CD4-positive, alpha-beta T cell treated with Interleukin-2 at 100 ng/mL for 4 hours (primary cell): ENCODE measurements at places on chromosomes 6 and 20.

DNA sequence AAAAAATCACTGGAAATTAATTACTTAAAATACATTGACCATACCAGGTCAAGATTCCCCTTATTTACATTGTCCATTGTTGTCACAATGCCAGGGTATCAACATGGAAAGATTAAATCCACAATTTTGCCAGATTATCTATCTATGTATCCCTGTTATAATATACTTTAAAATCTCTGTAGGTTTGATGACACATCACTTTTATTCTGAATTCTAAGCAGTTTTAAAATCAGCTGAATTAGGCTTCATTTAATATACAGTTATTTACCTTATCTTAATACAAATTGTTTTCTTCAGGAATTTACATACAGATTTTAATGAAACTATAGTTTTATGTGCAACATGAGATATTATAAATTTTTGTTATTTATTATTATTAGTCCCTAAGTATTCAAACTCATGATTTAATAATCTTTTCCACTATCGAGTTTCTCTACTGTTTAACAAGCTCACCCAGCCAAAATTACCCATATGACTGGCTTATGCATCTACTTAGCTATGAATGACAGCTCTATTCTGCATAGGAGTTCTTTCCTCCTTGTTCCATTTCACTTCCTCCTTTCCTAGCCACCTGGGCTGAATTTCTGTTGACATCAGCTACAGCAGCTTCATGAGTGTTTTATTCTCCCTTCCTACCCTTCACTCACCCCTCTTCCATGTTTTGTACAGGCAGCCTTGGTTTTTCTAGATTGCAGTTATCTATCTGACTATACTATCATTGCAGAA is 654.2 kb upstream of the MAP3K7 start:
- DNase-seq, result no peak

DNA sequence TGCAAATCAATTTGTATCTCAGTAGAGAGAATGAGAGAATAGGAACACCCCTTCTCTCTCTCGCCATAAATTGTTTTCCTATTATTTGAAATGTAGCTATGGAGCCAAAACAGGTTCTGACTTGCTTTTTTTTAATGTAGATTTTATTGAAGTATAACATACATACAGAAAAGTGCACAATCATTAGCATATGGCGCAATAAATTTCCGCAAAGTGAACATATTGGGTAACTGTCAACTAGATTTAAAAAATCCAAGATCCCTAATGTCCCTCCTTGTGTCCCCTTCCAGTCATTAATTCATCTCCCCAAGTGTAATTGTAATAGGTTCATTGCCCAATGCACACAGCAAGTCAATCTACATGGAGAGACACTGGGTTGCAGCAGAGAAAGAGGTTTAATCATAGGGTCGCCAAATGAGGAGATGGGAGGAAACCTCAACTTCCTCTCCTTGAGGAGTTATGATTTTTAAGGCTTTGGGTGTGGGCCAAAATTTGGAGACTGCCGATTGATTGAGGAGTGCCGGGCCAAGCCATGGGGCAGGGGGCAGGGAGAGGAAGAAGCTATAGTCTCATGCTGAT is 43.3 kb upstream of the TGM3 start:
- DNase-seq, result no peak

GRCh38 chr6:1764397-1764987 is 154.8 kb downstream of the FOXC1 start:
- DNase-seq, result no peak

DNA sequence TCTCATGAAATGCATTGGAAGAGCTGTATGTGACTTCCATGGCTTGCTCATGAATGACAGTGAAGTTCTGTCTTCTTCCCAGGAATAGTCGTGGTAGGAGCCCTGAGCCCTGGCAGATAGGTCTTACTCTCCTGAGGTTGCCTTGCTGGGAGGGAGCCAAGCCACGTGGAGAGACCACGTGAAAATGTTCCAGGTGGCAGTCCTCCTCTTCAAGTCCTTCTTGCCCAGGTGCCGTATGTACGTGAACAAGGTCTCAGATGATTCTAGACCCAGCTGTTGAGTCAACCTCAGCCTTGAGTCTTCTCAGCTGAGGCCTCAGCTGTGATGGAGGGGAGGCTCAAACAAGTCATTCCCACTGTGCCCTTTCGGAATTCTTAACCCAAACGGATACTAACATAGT is 192.4 kb upstream of the PRDM1 start:
- DNase-seq, result no peak

DNA sequence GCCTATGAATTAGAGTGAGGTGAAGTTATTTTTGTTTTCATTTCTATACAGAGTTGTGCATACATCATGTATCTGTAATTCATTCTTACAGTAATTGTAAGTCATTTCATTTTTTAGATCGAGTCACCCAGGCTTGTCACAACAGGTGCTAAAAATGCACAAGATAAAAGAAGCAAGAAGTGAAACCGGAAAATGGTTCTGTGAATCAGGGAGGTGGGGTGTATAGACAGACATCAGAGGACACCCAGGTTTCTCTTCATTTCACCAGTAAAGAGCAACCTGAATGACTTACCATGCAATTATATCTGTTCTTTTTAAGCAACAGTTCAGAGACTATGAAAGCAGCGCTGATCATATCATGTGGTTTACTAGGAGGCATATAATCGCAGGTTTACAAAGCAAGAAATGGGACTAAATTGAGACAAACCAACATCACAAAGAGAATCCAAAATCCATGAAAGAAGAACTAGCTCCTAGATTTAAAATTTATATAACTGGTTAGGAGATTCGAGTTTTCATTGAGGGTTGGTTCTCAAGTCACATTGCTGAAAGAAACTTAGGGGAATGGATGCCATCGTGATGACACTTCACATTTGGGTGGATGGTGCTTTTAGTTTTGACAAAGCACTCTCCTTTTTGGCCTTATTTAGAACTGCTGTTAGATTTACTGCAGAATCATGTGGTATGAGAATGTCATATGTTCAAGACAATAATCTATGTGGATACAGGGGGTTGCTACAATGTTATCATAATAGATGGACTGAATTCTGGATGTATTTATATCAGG is 27.9 kb upstream of the TBC1D7 start:
- peak; percentile 75 for DNase-seq

GRCh38 chr20:5434116-5434515 is 117.4 kb upstream of the PROKR2 start:
- no peak for DNase-seq

DNA sequence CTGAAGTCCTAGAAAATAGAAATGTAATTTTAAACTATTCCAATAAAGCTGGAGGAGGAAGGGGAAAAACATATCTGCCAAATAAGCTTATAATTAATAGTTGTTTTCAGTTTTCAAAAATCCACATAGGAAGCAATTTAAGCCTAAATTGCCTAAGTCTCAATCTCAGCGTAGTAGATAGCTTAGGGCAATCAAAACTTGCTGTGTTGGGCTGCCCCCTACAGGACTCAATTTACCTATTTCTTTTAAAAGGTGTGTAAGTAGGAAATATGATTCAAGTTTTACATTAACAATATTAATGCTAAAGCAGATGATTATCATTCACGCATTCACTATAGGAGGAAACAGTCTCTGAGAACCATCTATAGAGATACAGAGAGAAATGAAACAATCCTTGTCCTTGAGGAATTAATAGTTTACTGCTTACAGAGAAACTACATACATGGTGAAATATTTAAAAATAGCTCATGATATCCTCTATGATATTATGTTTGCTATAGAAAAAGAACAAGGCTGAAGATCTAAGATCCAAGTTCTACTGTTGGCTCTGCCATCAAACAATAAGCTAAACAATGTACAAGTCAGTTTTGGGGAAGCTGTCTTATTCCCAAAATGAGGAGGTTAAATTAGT is 102.1 kb downstream of the ATG5 start:
- peak; percentile 85 for DNase-seq

- DNase-seq, result no peak
These were observed 19.2 kb upstream of the ZSCAN16 start for GRCh38 chr6:28105245-28105639.

DNA sequence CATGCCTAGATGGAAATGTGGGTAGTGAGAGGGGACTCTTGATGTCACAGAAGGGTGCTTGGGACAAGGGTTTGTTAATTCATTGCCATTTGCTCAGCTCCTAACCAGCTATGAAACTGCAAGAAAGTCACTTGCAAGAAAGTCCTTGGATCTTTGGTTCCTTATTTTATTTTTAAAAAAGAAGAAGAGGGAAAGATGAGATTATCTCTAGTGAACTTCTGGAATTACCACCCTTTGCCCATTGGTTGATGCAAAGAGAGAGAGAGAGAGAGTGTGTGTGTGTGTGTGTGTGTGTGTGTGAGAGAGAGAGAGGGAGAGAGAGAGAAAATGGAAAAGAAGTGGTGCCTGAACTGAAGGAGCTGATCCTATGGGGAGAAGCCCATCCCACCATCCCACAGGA is 4.6 kb upstream of the SFT2D1 start:
- no peak for DNase-seq

- no peak for DNase-seq
These were observed 20.3 kb upstream of the SPDEF start for GRCh38 chr6:34576286-34576955.

DNA sequence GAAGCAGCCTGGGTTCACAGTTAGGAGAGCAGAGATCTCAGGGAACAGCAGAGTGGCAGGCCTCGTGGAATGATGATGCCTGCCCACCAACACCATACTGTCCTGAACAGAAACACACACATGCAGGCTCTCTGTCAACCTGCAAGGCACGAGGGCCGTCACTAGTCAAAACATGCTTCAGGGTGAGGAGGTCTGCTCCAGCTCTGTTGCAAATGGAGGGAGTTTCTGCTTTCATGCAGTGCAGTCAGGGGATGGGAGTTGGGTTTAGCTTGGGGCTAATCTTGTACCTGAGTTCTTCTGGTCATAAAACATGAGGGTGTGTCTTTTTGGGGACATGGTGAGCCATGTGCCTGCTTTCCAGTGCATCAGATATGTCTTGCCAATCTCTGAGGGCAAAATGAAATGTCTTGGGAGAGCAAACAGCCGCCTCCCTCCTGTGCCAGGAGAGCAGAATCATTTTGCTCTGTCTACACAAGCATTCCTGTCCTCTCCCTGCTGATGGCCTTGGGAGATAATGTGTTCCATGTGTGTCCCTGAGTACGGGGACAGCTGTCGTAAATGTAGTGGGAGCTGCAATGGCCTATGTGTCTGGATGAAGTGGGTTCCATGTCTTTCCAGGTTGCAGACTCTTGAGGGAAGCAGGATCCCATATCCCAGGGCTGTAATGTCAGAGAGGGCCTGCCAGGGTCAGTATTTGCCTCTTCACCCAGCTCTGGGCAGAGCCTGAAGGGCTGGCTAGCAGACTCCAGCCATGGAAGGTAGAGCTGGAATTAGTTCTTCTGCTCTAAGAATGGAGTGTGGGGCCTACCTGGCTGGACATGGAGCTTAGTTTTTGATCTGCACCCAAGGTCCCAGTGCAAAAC is 40.6 kb downstream of the MAFB start:
- no peak for DNase-seq

DNA sequence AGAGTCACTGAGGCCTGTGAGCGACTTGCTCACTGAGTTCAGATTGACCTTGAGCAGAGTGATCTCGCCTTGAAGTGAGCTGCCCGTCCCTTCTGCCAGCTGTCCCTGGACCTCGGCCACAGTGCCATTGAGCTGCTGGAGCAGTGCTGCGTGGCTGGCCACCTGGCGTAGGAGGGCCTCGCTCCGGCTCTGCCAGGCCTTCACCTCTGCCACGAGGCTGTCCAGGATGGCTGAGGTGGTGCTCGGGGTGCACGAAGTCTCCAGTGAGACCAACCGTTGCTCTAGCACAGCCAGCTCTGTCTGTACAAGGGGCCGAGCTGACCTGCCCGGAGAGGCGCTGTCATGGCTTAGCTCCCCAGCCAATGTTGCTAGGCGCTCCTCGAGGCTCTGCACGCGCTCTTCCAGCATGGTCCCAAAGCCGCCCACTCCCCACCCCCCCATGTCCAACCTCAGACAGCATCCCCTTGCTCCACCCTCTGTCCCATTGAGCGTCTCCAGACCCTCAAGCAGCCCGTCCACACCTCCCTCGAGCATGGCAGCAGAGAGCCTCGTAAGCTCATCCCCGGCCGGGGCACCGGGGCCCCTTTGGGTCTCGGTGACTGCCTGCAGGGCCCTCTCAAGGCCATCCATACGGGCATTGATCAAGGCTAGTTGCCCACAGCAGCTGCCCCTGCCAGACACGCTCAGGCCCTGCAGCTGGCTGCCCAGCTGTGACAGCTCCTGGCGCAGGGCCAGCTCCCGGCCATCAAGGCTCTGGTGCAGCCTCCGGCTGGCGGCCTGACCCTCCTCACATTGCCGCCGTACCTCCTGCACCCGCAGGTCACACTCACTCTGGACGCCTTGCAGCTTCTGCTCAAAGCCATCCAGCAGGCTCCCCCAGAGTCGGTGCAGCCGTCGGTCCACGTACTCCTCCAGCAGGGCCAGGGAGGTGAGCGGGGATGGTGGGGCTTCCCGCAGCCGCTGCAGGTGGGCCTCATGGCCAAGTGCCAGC is 4.6 kb downstream of the EMILIN3 start:
- DNase-seq, result no peak

GRCh38 chr6:150654608-150655007 is 54.9 kb downstream of the PLEKHG1 start:
- no peak for DNase-seq

- no peak for DNase-seq
These were observed 140.8 kb upstream of the PTPN1 start for GRCh38 chr20:50369225-50370035.

DNA sequence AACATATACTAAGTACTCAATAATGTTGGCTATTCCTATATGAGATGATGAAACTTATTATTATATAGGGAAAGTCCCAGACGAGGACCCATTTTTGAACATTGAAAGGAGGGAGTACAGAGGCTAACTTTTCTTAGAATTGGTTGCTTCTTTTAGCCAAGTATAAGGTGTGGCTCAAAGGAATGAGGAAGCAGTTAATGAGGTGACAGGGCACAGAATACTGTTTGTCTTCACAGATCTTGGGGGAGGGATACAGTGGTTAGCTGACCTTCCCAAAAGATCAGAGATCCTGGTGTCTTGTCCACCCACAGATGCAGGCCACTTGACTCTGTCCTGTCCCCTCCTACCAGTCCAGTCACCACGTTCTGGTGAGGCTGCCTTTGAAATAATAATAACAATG is 67.8 kb upstream of the EPB41L1 start:
- DNase-seq, result no peak

- no peak for DNase-seq
These were observed 7.4 kb downstream of the BCAS4 start for GRCh38 chr20:50802289-50802688.

GRCh38 chr6:12653486-12653885 is 63.1 kb upstream of the PHACTR1 start:
- no peak for DNase-seq
